Hepatocyte (in vitro differentiated cells): ENCODE measurements at places on chromosomes 11 and 22. TPM values are rescaled to one million over a fixed set of nuclear protein-coding genes. Genes with fewer than 3 reads are reported as not detected.

OR52E1 gene
- total RNA-seq: not detected in 2 replicates

PARVA gene
- total RNA-seq: 34.2 and 37.4 TPM in 2 replicates

NRXN2 gene
- total RNA-seq: 0.28 and 0.83 TPM in 2 replicates

FBLN1 gene
- 185 and 201 TPM in 2 replicates for total RNA-seq

- no peak for DNase-seq
These were observed 18.3 kb downstream of the FAR1 start for GRCh38 chr11:13686776-13687175.

GRCh38 chr11:20027556-20028013, 132.7 kb downstream of the DBX1 start:
- no peak for DNase-seq

DNA sequence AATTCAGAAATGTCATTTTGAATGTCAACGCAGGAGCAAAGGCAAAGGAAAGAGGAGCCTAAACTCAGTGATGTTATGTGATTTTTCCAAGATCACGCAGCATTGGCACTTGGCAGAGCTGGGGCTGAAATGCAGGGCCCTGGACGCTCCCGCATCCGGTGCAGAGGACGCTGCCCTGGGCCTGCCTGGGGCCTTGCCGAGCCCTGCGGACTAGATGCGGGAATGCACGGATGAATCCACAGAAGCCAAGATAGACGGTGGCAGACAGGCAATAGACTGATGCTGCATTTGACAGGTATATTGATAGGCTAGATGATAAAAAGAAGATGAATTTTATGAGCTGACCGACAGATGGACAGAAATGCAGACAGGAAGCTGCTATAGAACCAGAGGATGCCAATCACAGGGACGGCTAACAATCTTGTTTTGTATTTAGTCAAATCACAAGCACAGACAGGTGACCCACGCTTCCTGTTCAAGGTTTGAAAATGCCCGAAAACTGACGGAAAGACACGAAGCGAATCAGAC, 696 bp upstream of the MARK2 start:
- DNase-seq: no peak

DNA sequence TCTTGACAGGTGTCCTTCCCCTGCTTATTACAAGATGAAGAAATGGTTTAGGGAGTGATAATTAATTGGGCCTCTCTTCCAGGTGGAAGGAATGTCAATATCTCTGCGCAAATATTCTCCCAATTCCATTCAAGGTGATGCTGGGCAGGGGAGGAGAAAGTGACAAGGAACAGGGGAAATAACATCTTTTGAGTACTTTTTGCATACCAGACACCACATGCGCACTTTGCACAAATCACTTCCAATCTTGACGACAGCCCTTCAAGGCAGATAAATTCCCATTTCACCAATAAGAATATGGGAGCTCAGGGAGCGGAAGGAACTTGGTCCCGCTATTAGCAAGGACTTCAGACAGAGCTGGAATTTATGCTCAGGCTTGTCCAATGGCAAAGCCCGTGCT, 145.1 kb upstream of the TBCEL start:
- DNase-seq: no peak

GRCh38 chr11:409600-410483, 5.0 kb downstream of the SIGIRR start:
- no peak for DNase-seq

- DNase-seq: no peak
These were observed 71.6 kb downstream of the TNRC6B start for GRCh38 chr22:40249286-40249685.

DNA sequence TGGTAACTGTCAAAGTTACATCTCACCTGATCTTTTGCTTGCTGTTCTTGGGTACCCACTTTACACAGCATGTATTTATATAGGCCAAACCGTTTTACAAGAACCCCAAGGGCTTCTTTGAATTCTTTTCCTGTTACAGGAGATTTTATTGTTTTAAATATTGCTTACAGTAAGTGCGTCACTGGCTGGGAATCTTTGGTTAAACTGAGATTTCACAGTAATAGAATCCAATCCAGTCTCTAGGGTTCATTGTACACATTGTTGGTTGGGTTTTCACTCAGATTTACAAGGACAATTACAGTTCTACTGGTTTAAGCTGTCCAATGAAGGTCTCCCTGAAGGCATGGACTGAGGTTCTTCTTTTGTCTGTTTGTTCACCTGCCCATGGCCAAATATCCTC, 171.7 kb downstream of the INSC start:
- DNase-seq: no peak

DNA sequence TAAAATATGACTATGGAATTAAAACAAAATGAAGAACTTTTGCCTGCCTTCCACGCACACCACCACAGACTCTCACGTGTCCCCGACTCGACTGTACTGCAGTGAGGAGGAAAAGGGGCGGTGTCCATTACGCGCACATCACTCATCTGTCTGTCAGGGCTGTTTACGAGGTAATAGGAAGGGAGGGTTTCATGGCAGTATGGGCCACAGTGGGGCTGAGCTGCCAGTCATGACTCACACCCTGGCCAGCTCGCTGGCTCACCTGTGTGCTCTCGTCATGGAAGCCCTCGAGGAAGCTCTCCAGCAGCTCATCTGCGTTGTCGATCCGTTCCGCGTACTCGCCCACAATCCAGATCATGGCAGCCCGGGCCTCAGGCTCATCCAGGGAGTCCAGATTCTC, 33.5 kb upstream of the RASL10A start:
- no peak for DNase-seq

- peak; percentile 44 for DNase-seq
These were observed 875 bp downstream of the TCP11L1 start for GRCh38 chr11:33040033-33040861.

DNA sequence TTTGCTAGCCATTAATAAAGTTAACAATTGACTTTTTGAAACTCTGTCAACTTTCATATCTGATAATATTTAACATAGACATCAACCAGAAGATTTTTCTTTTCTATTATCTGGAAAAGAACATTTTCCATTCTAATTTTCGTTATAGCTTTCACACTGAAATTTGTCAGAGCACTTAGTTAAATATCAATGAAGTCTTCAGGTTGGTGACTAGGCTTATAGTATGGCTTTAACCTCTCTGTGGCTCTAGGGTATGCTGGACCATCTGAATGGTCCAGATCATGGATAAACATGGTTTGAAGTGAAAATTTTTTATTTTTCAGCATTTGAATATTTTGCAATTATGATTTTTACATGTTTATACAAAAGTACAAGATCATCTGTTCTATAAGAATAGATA, 548.1 kb downstream of the CNTN5 start:
- no peak for DNase-seq

- no peak for DNase-seq
These were observed 867 bp downstream of the SPA17 start for GRCh38 chr11:124674571-124674970.

- DNase-seq: no peak
These were observed 84.1 kb downstream of the C11orf91 start for GRCh38 chr11:33616552-33616951.
